Astrocyte (in vitro differentiated cells and primary cell): ENCODE measurements at places on chromosomes 4 and X. TPM values are rescaled to one million over a fixed set of nuclear protein-coding genes. Genes with fewer than 3 reads are reported as not detected.
A peak's percentile ranks its signal among the peaks of the same experiment; 100 is the strongest.

- no peak overlapping the region for H3K4me3 ChIP-seq
- peaks cover 47% of the 10 kb centered on the region for H3K36me3 ChIP-seq
- H3K27me3 ChIP-seq: no peaks in the 10 kb centered on the region
- H3K27ac ChIP-seq: peak overlapping the region; percentile 77
Measured at GRCh38 chr4:186621959-186622553, 66.7 kb upstream of the MTNR1A start.

GRCh38 chr4:18636001-18636585 is 614.5 kb upstream of the LCORL start:
- H3K27me3 ChIP-seq: no peaks in the 10 kb centered on the region
- H3K36me3 ChIP-seq: no peaks in the 10 kb centered on the region
- H3K4me3 ChIP-seq: no peak overlapping the region
- H3K27ac ChIP-seq: no peak overlapping the region

ATP2B3 gene
- total RNA-seq: 0.46 and 0.52 TPM in 2 replicates

DNA sequence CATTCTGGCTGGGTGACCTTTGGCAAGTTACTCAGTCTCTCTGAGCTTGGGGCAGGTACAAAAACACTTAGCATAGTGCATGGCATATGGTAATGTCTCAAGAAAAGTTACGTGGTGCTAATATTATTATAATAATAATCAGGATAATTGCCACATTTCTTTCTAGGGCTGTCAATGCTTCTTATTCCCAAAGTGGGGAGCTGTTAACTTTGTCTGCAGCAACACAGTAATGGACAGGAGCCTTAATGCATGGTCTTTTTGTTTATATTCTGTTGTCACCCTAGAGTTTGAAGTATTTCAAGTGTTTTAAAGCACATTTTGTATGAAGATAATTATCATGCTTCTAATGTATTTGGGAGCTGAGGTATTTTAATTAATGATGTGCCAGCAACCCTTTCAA is 121.8 kb downstream of the FHIP1A start:
- H3K27me3 ChIP-seq: no peaks in the 10 kb centered on the region
- no peak overlapping the region for H3K4me3 ChIP-seq
- H3K4me1 ChIP-seq: no peaks in the 10 kb centered on the region
- no peaks in the 10 kb centered on the region for H3K36me3 ChIP-seq

SLC10A3 gene
- total RNA-seq: 24.4 and 27.3 TPM in 2 replicates

DNA sequence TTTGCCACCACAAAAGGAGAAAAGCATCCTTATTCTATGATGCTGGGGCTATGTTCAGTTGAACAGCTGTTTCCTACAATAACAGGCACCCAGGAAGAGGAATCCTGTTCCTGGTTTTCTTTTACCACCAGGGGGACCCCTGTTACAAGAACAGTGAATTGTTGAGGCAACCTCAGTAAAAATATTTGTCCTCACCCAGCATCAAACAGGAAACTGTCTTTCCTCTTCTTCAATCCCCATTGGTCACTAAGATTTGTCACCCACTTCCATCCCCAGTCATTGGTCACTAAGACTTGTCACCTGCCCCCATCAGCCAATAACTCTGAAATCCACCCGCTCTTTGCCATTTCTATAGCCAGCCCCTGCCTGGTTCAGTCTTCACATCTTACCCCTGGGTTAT is 143.5 kb upstream of the GALNT7 start:
- H3K36me3 ChIP-seq: no peaks in the 10 kb centered on the region
- peaks cover 12% of the 10 kb centered on the region for H3K27me3 ChIP-seq
- H3K4me3 ChIP-seq: no peak overlapping the region

FABP2 gene
- total RNA-seq: not detected in 2 replicates

- H3K27ac ChIP-seq: no peak overlapping the region
- no peaks in the 10 kb centered on the region for H3K27me3 ChIP-seq
- H3K4me3 ChIP-seq: no peak overlapping the region
- no peaks in the 10 kb centered on the region for H3K36me3 ChIP-seq
Measured at GRCh38 chr4:141932490-141932889, 296.1 kb downstream of the IL15 start.
